Ammon's horn (tissue), 1 donor: ENCODE measurements at places on chromosomes 2 and 18.

GRCh38 chr2:63444565-63445288, 143.6 kb downstream of the WDPCP start:
- no peak for DNase-seq

- no peak for DNase-seq
Measured at GRCh38 chr2:37838541-37839167, 86.4 kb upstream of the RMDN2 start.

DNA sequence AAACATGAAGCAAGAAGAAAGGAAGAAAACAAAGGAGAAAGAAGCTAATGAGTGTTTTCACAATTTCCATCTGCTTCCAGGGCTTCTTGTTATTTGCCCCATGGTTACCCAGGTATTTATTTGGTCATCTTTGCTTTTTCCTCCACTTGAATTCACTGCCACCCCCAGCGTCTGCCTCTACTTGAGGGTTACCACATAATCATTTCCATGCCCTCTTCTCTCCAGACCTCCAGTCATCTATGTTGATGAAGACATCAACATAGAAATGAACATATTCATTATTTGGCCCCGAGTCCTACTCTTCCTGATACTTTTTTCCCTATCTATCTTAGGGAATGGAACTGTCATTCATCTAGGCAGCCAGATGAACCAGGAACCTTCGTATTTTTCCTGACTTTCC, 133.6 kb upstream of the CAVIN2 start:
- no peak for DNase-seq

DNA sequence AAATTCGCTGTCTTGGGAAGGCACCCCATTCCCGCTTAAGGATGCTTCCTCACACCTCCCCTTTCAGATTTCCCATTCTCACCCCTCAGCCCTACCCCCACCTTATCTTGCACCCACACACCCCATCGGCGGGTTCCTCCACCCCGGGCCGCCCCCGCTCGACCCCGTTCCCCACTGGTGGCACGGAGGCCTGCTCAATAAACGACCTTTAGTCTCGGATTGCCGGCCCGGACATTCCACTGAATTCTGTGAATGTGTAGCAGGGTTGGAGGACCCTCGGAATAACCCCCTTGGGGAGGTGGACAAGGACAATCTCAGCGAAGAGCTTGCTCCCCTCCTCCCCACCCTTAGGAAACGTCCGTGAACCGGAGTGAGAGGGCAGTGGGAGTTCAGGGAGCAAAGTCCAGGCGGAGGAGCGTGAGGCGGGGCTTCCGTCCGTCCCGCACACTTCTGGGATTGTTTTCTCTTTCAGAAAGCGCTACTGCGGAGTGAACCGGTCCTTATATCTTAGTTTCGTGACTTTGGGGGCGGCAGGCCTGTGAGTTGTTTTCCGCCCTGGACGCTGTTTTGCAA, 2.8 kb upstream of the LBX2 start:
- DNase-seq, result no peak

DNA sequence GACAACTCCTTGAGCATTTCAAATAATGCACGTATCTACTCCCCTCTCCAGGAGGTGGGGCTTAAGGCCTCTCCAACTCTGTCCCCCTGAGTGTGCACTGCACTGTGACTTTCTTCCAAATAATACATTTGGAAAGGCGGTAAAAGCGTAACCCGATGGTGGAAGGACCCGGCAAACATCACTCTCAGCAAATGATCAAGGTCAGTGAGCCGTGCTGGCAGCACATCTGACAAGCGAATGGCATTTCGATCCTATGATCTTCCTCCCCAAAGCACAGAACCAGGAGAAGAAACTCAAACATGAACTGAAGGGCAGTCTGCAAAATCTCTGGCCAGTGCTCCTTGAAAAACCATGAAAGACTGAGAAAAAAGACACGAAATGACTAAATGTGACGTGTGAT, 208.7 kb downstream of the TWIST2 start:
- DNase-seq, result no peak

GRCh38 chr2:149989447-149990063, 402.0 kb upstream of the MMADHC start:
- DNase-seq, result no peak

DNA sequence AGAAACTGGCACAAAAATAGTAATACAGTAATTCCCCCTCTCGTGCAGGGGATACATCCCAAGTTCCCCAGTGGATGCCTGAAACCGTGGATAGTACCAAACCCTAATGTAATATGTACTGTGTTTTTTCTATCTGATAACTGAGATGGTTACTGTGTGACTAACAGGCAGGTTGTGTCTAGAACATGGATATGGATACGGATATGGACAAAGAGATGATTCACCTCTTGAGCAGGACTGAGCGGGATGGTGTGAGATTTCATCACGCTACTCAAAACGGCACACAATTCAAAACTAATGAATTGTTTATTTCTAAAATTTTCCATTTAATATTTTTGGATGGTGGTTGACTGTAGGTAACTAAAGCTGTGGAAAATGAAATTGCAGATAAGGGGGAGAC, 3.4 kb downstream of the MBD1 start:
- no peak for DNase-seq

DNA sequence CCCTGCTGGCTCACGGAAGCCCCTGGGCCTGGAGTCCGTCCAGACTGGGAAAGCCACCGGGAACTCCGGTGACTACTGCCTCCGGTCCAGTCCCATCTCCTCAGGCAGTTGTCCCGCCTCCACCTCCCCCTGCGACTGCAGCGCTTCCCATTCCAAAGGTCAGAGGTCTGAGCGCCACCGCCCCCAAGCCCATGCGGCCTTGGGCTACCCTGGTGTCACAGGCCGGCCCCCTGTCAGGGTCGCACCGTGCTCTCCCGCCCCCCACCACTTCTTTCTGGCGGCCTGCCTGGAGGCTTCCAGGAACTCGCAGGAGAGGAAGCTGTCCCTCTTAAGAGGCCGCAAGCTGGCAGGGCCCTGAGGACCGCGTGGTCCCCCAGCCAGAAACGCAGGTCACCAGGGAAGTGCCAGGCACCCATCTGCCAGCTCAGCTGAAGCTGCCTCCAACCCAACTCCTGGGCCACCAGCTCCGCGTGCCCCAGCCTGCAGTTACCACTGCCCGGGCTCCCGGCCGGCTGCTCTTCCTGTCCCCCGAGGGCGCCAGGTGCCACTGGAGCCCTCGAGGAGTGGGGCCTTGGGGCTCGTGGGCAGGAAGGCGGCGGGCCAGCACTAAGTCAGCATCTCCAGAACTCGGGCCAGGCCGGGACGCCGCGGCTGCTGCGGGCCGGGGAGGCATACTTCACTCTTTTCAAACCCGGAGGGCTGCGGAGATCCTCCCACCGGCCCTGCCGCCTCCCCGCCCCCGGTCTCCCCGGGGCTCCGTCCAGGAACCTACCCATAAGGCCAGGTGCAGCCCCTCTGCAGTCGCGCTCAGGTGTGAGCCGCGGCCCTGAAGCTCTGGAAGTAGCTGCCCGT, 83.3 kb upstream of the POMC start:
- peak; percentile 58 for DNase-seq

- peak; percentile 28 for DNase-seq
Measured at GRCh38 chr18:32042337-32042736, 23.7 kb downstream of the RNF125 start.

DNA sequence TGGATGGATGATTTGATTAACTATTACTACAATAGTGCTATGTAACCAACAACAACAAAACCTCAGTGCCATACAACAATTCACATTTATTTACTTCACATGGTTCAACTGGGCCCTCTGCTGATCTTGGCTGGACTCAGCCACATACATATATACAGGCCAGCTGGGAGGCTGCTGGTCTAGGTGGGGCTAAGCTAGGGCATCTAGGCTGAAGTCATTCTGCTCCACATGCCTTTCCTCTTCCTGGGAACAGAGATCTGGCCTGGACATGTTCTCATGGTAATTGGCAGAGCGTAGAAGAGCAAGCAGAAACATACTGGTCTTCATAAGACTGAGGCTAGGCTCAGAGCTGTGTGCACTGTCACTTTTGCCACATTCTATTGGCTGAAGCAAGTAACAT, 102.8 kb upstream of the RNF152 start:
- DNase-seq, result no peak

- no peak for DNase-seq
Measured at GRCh38 chr2:203683932-203684556, 22.4 kb upstream of the CD28 start.

DNA sequence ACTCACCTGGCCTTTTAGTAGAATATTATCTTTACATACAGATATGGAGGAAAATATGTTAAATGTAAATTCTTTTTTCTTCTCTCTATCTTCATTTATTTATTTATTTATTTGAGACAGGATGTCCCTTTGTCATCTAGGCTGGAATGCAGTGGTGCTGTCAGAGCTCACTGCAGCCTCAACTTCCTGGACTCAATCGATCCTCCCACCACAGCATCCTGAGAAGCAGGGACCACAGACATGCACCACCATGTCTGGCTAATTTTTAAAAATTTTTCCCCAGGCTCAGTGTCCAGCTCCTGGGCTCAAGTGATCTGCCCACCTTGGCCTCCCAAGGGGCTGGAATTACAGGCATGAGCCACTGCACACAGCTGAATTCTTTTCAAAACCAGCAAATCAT, 20.3 kb downstream of the KYNU start:
- no peak for DNase-seq

DNA sequence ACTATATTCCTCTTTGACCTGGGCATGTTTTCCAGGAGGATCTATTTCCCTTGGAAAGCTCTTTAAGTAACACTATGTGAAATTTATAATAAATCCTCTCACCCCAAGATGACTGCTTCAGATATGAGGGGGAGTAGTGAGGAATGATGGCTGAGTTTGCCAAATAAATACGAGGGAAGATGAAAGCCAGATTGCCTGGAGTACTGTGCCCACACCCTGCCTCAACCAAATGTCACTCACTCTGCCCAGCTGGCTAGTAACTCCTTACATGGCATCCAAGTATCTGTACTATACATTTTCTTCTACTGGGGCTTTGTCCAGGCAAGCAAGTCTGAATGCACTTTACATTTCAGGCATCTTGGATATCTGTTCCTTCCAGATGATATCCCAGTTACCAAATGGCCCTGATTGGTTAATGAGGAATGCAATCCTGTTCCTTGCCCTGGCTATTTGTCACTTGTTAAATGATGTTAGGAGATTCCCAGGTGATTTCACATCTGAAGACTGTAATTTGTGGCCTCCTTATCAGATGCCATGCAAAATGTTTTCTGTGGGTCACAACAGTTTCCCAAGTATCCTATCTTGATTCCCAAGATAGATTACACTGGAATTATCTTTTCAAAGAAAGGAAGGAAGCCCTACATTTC, 191.8 kb downstream of the IKZF2 start:
- peak; percentile 50 for DNase-seq

DNA sequence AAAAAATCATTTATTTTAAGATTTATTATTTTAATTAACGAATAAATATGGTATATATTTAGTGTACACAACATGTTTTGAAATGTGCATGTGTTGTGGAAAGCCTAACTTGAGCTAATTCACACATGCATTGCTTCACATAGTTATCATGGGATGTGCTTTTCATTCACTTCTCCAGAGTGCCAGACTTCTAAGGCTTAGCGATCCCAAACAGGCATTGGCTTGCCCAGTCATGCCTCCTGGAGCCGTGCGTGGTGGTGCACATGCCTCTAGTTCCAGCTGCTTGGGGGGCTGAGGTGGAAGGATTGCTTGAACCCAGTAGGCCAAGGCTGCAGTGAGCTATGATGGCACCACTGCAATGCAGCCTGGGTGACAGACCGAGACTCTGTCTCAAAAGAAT, 40.5 kb downstream of the ARHGEF4 start:
- no peak for DNase-seq

DNA sequence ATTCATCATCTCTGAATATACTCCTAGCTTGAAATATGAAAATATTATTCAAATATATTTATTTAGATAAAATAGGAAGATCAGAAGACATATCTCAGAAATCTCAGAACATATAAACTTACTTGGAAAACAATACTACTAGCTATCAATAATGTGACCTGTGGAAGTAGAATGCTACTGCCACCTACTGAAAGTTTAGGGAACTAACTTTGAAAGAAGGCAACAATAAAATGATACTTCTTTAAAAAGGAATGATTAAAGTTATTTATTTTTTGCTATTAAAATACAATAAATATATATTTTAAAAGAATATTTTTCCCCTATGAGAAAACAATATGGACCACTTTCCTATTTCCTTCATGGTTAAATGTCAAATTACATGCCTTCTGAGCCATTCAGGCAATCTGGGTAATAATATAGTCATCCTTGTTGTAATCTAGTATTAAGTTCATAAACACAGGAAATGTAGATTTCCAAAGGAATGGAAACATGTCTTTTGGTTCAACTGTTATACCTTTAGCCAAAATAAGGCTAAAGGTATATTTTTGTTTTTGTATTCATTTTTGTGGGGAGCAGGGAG, 26.0 kb downstream of the ACADL start:
- peak; percentile 15 for DNase-seq

- DNase-seq, result no peak
Measured at GRCh38 chr2:180208841-180209240, 201.7 kb upstream of the CWC22 start.

- DNase-seq, result no peak
Measured at GRCh38 chr2:185610301-185610700, 128.3 kb upstream of the FSIP2 start.

- DNase-seq, result peak; percentile 19
Measured at GRCh38 chr2:95346231-95346737, 49.1 kb downstream of the KCNIP3 start.

DNA sequence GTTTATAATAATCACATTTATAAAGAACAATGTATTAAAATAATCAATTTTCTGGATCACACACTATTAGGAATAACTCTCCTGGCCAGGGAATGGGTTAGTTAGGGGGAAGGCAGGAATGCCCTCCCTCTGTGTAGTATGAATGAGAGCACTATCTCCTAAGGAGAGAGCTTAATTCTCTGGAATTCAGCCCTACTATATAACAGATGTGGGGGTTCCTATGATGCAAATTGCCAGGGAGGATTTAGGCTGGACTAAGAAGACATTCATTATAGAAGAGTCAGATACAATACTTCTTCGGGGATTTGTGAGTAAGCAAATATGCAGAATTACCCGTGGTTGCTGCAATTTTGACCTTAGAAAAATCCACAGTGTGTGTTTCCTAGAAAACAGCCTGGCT, 250.1 kb upstream of the VRK2 start:
- no peak for DNase-seq

- DNase-seq, result no peak
Measured at GRCh38 chr2:65161551-65162100, 31.7 kb upstream of the RAB1A start.
